ENCODE measurements at places on chromosomes 6 and 20. TPM values are rescaled to one million over a fixed set of nuclear protein-coding genes. Genes with fewer than 3 reads are reported as not detected.

Gene C2
- total RNA-seq, result 4.0 TPM

Gene HTR1B
- 0.79 TPM for total RNA-seq

- DNase-seq, result no peak
Measured at GRCh38 chr6:32460528-32460927, 20.8 kb downstream of the HLA-DRA start.

DNA sequence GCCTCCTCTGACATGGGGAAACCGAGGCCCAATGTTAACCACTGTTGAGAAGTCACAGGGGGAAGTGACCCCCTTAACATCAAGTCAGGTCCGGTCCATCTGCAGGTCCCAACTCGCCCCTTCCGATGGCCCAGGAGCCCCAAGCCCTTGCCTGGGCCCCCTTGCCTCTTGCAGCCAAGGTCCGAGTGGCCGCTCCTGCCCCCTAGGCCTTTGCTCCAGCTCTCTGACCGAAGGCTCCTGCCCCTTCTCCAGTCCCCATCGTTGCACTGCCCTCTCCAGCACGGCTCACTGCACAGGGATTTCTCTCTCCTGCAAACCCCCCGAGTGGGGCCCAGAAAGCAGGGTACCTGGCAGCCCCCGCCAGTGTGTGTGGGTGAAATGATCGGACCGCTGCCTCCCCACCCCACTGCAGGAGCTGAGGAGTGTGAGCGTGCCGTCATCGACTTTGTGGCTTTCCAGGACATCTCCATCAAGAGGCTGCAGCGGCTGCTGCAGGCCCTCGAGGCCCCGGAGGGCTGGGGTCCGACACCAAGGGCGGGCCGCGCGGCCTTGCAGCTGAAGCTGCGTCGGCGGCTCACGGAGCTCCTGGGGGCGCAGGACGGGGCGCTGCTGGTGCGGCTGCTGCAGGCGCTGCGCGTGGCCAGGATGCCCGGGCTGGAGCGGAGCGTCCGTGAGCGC lies 1.6 kb downstream of the TNFRSF6B start:
- DNase-seq, result no peak

GRCh38 chr6:12958052-12958706 lies 241.6 kb downstream of the PHACTR1 start:
- no peak for DNase-seq

- DNase-seq, result no peak
Measured at GRCh38 chr20:35991142-35991771, 22.9 kb downstream of the CNBD2 start.

- DNase-seq, result no peak
Measured at GRCh38 chr6:14406614-14407331, 289.2 kb downstream of the CD83 start.

GRCh38 chr20:60295214-60295613 lies 337.0 kb downstream of the CDH26 start:
- no peak for DNase-seq

GRCh38 chr20:49824206-49824605 lies 11.6 kb downstream of the SLC9A8 start:
- DNase-seq, result no peak
